ENCODE measurements at places on chromosomes 3 and 15.

GRCh38 chr3:129003578-129004112 is 2.5 kb downstream of the EFCC1 start:
- DNase-seq, result no peak

GRCh38 chr3:87260270-87260669 is 16.1 kb downstream of the POU1F1 start:
- DNase-seq, result no peak

- no peak for DNase-seq
These were observed 38.2 kb downstream of the CORO2B start for GRCh38 chr15:68617001-68617400.

DNA sequence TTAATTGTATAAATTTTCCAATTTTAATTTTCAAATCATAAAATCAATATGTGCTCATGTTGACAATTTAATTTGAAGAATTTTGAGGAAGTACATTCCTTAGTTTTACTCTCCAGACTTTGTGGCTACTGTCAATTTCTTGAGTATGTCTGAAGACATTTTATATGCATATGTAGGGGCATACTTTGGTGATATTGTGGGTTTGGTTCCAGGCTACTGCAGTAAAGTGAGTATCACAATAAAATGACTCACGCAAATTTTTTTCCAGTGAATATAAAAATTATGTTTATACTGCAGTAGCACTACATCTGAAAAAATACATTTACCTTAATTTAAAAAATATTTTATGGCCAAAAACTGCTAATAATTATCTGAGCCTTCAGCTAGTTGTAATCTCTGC is 123.2 kb upstream of the PLCL2 start:
- no peak for DNase-seq

- DNase-seq, result no peak
These were observed at the start of gene CCR5 for GRCh38 chr3:46370839-46371518. Gene CCR5 (plus strand): TSS chr3:46370946. CDS start chr3:46372903, 1,957 bp downstream.
